ENCODE measurements at places on chromosomes 6 and 20. TPM values are rescaled to one million over a fixed set of nuclear protein-coding genes. Genes with fewer than 3 reads are reported as not detected.

TNNC2 gene
- polyA plus RNA-seq, result 0.53 TPM

C20orf144 gene
- polyA plus RNA-seq, result 0.19 TPM

NT5DC1 gene
- 12.0 TPM for polyA plus RNA-seq

FLRT3 gene
- polyA plus RNA-seq, result 1.8 TPM

OR11A1 gene
- not detected for polyA plus RNA-seq

CLPSL2 gene
- polyA plus RNA-seq, result not detected

DUSP15 gene
- not detected for polyA plus RNA-seq

BTNL2 gene
- not detected for polyA plus RNA-seq

PNLDC1 gene
- not detected for polyA plus RNA-seq

CST7 gene
- not detected for polyA plus RNA-seq

PXDC1 gene
- polyA plus RNA-seq, result 63.3 TPM

PSORS1C1 gene
- polyA plus RNA-seq, result 2.1 TPM

SLC32A1 gene
- polyA plus RNA-seq, result not detected

SLC17A2 gene
- not detected for polyA plus RNA-seq

ELOVL4 gene
- 2.2 TPM for polyA plus RNA-seq

RNF217 gene
- polyA plus RNA-seq, result 11.7 TPM

TSPYL1 gene
- polyA plus RNA-seq, result 32.4 TPM

ATP6V1G2 gene
- 6.5 TPM for polyA plus RNA-seq

CUTA gene
- polyA plus RNA-seq, result 427 TPM

PLG gene
- not detected for polyA plus RNA-seq

PCK1 gene
- not detected for polyA plus RNA-seq
